MV-4-11 (cell line): ENCODE measurements at places on chromosomes 7 and 10.

DNA sequence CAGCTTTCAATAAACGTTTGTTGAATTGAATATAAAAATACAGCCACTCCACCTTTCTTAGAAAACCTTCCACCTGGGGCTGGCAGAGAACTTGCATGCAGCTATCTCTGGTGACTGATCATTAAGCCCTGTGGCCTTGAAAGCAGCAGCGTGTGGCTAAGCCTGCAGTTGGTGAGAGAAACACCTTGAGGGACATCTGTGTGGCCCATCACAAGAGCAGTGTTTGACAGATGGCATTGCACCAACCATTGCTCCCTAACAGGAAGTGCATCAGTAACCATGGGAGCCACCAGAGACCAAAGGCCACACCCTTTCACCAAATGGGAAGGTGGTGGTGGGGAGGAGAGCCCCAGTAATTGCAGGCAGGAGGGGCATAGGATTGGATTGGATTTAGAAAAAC lies 22.4 kb downstream of the RHOBTB1 start:
- DNase-seq = no peak

DNA sequence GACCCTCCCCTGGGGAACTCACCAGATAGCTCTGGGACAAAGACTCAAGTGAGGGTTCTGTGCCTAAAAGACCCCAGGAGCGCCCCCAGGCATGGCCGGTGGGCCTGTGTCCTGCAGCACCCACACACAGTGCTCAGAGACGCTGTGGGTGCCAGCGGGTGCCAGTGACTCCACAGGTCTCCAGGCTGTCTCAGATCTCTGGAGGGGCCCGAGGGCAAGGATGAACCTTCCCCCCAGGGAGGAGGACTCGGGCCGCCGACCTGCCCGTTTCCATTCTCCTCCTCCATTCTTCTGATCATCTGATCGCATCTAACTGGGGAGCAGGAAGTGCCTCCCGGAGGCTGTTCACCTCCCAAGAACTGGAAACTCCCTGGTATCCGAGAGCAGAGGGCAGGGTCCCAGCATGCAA lies 980 bp downstream of the ADAM8 start:
- peak; percentile 6 for DNase-seq

DNA sequence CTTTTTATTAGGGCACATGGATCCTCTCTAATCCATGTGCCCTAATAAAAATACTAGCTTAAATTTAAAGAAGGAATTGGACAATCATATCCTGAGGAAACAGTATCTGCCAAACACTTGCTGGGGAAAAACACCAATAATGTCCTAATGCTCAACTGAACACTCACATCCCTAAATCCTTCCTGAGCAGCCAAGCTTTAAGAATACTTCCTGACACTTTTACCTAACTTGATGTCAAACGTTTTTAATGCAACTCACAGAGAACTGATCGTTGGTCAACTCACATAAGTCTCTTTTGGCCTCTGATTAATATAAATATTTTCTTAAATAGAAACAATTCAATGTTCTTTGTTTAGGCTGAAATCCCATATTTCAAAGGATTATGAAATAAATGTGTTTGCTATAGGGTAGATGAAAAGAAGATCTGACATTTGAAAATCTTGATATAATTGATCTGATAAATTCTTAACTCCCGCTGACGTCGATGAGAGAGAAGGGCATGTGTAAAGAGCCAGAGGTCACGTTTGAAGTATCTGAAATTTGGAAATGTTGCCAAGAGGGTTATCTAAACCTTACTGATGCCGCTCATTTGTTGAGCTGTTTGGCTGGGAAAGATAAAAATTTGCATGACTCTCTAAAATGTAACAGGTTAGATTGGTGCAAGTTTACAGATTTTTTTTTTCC lies 122.8 kb upstream of the RHOBTB1 start:
- DNase-seq = no peak

DNA sequence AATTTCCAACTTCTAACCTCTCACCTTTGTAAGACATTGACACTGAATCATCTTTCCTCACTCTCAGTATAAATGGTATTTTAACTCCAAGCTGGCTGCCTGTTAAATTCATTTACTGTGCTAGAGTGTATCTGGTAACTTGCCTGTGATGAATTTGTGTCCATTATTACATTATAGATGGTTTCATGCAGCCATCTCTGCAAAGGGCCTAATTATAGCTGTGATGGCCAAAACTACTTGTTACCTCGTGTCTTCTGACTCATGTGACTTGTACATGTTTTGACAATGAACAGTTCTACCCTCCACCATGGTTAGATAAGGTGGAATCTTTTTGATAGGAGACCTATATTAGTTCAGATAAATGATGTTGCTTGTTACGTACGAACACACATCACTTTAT lies 392.0 kb downstream of the PAXIP1 start:
- DNase-seq = no peak

GRCh38 chr7:41994746-41995110 lies 242.3 kb downstream of the GLI3 start:
- no peak for DNase-seq

DNA sequence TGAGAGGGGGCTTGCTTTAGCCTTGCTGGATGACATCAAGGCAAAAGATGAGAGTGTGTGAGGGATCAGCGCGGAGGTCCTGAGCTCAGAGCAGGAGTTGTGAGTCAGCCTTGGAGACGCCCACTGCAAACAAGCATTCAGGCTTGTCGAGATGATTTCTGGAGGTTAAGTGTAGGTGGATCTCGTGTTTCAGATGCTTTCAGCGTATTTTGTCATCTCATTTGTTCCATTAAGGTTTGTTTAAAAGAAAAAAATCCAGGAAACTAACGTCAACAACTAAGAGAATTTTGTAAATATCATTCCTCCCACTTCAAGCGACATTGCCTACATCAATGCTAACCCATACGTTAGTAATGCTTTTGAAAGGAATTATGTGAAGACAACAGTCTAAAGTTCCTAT lies 715.4 kb upstream of the NRP1 start:
- no peak for DNase-seq

GRCh38 chr10:30594077-30594476 lies 35.5 kb downstream of the LYZL2 start:
- DNase-seq = peak; percentile 8

GRCh38 chr10:78179886-78180705 lies 146.4 kb downstream of the RPS24 start:
- DNase-seq = no peak

DNA sequence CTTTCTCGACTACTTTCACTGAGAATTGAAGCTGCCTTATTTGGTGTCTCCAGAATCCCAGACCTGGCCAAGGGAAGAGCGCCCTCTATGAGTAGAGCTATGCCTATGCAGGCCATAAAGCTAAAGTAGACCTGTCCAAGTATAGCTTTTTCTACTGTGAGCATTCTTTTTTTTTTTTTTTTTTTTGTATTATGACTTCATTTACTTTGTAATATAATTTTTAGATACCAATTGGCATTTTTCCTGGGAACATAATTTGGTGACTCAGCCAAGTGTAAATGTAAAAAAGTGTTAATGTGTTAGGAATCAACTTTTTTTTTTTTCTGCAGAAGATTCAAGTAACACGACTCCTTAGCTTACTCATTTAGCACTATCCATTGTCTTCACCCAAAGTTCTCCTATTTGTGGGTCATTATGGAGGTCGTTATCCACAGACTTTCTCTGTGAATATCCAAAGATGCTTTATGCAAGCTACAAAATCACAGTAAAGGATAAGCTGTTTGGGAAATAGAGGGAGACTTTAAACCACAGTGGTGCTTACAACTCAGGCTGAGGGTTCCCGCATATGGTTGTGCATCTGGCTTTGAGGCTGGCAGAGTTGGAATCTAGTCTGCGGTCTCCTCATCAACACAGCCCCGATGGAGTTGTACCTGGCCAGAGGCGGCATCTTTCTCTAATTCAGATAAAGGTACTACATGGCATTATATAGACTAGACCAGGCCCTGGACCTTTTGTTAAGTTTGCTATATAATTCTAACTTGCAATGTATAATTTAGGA lies 1040.2 kb upstream of the SORCS1 start:
- peak; percentile 3 for DNase-seq

GRCh38 chr7:152602962-152603361 lies 73.0 kb downstream of the XRCC2 start:
- no peak for DNase-seq

GRCh38 chr7:26381476-26382353 lies 90.1 kb downstream of the SNX10 start:
- peak; percentile 83 for DNase-seq

GRCh38 chr7:84800846-84801245 lies 386.0 kb downstream of the SEMA3D start:
- DNase-seq = peak; percentile 60

GRCh38 chr7:117895276-117895675 lies 22.0 kb upstream of the CTTNBP2 start:
- no peak for DNase-seq

DNA sequence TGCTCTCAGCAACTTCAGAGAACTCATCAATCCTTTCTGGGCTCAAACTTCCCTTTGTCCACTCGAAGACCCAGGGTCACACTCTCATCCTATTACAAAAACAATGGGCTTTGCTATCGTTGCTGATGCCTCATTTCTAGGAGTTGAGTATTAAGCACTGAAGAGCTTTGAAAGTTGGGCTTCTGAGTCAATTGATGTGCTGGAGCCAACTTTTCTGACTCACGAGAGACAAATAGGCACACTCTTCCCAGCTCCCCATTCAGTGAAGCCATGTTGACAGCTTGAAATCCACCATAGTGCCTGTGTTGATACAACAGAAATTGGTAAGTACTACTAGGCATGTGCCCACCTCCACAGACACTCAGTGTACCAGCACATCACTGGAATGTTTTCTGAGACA lies 97.5 kb upstream of the PRSS58 start:
- DNase-seq = no peak

DNA sequence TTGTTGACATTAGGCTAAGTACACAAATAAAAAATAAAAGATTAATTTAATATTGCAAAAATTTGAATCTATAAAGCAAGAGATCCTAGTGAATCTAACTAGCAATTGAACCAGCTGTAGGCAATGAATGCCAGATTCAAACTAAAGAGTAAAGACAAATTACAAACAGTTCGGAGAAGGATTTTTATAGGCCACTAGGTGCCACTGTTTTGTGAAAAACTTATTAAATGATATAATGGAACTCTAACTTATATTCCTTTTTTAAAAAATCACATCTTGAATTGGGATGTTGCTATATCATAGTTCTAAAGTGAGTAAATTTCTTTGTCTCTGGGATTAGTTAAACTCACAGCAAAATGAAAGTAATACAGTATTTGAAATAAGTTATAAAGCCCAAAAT lies 39.1 kb upstream of the GNAI1 start:
- peak; percentile 17 for DNase-seq

DNA sequence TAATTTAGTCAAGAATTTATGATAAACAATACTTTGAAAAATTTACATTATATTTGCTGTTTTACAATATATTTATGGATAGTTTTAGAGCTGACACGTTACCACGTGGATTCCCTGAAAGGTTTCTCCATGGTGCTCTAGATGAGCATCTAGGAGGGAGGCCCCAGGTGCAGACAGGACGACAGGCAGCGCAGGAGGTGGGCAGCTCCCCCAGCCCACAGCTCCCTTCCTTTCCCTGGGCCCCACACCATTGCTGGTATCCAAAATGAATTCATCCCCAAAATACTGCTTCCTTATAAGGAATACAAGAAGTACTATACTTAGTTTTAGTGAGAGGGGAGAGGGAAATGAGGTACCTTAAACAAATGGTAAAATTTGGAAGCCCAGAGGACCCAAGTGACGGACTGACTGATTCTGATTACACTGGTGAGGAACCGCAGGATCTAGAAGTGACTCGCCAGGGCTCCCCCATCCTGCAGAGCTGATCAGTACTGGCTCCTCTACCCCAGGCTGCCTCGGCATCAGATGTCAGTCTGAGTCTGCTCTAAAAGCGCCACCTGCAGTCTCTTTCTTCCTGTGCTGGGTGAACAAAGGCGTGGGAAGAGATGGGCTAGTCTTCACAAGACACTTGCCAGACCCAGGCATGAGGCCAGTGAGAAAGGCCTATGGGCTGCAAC lies 89.2 kb downstream of the DLG5 start:
- peak; percentile 36 for DNase-seq

DNA sequence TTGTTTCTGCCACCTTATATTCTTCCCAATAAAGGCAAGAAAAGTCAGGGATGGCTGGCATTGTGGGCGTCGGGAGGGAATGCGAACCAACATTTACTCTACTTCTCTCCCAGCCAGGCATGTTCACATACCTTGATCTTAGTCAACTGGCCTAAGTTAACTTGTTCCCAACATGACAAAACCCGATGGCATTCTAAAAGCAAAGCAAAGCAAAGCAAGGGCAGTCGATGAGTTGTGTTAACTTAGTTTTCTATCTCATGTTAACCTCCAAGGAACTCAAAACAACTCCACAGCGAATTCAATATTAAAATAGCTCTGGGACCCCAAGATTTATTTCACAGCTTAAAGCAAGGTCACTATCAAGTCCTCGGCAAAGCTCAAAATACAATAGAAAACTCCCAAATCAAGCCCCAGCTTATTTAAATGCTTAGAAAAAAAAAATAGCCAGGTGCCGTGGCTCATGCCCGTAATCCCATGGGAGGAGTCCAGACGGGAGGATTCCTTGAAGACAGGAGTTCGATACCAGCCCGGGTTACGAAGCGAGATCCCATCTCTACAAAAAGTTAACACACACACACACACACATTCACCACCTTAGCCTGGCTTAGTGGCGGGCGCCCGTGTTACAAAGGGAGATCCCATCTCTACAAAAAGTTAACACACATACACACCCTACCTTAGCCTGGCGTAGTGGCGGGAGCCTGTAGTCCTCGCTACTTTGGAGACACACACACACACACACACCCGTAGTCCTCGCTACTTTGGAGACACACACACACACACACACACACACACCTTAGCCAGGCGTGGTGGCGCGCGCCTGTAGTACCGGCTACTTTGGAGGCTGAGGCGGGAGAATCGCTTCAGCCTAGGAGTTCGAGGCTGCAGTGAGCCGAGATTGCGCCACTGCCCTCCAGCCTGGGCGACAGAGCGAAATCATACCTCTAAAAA lies 901 bp upstream of the CCNY start:
- DNase-seq = no peak

GRCh38 chr7:16986755-16987154 lies 105.0 kb upstream of the AGR3 start:
- DNase-seq = peak; percentile 26

- no peak for DNase-seq
These were observed 130.9 kb upstream of the PODXL start for GRCh38 chr7:131687296-131687695.

DNA sequence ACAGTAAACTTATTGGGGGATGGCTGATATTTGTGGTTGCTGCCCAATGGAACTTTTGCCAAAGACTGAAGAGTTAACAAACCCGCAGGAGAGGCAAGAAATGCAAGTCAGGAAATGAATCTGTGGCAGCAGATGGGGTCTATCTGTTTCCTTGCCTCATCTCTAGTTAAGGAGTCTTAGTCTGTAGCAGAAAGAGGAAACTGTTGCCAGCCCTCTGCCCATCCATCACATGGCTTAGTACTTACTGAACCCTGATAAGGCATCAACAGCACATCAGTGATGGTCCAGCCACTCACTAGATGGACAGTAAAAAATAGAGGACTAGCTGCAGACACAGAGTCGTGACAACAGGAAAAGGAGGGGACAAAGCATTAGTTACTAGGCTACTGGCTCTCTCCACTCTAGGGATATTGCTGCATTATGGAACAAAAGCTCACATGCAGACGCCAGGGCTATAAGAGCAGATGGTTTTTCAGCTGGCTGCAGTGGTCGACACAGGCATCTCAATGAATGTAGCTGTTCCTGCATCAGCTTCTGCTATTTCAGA lies 614.7 kb downstream of the PARD3 start:
- peak; percentile 21 for DNase-seq

GRCh38 chr7:134024739-134025138 lies 102.4 kb upstream of the LRGUK start:
- DNase-seq = no peak
